Fibroblast of skin of left biceps (primary cell): ENCODE measurements at places on chromosomes 16 and 17.
A peak's percentile ranks its signal among the peaks of the same experiment; 100 is the strongest.

DNA sequence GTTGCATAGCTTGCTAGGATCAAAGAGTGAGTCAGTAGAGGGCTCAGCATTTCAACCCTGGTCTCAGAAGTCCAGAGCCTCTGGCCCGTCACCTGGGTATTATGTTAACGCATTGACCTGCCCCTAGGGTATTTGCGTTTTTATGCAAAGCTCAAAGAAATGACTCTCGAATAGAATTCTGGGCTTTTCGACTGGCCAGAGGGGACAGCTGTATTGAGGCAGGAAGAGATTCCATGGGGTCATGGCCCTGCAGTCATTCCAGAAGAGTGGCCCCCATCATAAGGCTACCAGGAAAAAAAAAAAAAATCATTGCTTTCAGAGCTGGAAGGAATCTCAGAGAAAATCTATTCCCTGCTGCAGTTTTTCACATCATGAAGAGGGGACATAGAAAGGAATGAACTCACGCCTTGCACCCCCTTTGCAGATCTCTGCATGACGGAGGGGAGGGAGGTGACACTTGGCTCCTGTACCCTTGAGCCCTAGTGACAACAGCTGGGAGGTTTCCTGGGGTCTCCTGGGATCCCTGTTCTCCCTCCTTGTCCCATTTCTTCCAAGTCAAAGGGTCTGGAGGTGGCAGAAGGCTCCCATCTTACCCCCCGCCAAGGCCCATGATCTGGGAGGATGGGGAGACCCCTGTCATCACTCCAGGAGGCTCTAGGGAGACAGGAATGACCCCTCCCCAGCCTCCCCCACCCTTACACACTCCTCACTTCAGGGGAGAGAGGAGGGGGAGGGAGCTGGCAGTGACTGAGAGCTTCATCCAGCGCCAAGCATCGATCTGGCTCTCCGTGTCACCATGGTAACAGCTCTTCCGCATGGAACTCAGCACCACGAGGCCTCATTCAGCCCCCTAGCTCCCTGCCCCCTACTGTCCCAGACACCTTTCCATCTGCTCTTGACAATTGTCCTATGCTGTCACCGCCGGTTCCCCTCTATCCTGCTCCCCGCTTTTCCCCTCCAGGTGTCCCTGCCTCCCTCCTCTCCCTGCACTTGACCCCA is 35.8 kb downstream of the GP2 start:
- DNase-seq: no peak

GRCh38 chr17:3828151-3828851 is 17.7 kb downstream of the NCBP3 start:
- DNase-seq: no peak

- no peak for DNase-seq
Observed at GRCh38 chr16:85534536-85535351, 78.4 kb upstream of the GSE1 start.

- DNase-seq: no peak
Observed at GRCh38 chr16:57534337-57534880, 2.0 kb downstream of the CCDC102A start.

- no peak for DNase-seq
Observed at GRCh38 chr16:2771496-2772402, 5.3 kb downstream of the ELOB start.

DNA sequence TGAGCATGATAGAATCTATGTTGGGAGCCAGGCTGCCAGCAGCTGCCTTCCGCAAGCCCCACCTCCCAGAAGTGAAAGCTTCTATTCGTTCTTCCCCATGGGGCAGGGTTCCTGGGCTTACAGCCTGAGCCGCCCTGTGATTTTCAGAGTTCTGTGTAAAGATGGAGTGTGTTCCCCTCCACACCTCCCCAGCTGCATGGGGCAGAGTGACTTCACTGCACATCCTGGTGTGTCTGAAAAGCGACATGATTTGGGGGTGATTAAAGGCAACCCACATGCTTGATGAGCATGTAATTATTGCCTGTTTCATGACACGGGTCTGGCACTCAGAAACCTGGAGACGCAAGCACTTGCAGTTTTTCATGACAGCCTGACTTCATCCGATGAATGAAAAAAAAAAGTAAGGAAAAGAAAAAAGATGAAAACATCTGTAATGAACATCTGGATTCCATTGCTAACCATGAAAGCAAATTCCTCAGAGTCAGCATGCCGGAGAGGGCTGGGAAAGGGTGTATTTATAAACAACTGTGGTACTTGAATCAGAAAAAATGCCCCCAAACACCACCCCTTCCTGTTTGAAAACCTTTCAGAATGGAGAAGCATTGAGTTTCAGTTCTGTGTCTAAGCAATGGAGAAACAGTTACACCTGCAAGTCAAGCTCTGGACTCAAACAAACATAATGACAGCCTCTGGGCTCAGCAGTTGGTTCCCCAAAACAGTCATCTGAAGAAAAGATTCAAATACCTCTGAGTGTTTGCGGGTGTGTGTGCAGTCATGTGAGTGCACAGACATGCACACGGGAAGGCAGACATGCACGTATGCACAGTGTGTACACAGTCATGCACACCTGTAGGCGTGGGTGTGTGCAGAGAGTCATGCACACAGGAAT is 266.0 kb downstream of the ENGASE start:
- no peak for DNase-seq

- DNase-seq: peak; percentile 68
Observed at GRCh38 chr17:13030459-13031300, 12.9 kb upstream of the ELAC2 start.

DNA sequence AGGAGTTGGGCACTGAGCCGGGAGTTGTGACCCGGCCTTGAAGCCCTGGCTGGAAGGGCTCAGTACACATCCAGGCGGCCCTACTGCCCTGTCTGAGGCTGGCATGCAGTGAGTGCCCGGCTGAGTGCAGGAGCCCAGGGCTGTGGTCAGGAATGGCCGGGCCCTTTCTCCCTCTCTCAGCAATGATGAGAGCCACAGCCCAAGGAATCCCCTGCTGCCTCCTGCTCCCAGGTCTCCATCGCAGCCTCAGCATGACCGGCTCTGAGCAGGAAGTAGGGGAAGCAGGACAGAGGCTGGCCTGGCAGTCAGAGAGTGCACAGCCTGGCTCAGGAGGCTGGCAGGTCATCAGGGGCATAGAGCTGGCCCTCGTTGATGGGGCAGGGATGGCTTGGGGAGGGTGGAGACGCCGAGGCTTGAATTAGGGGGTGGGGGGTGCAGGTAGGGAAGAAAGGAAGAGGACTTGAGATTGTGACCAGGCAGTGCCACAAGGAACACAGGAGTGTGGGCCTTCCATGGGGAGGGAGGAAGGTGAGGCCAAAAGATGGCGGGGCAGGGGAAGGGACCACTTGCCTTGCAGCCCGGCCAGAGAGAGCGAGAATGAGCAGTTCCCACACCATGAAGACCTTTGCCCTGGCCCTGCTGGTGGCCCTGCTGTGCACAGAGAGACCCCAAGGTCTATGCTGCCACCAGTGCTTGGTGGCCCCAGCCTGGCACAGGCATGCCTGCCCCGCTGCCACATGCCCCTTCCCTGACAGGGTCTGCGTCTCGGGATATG is 32.1 kb upstream of the KRT17 start:
- DNase-seq: no peak

DNA sequence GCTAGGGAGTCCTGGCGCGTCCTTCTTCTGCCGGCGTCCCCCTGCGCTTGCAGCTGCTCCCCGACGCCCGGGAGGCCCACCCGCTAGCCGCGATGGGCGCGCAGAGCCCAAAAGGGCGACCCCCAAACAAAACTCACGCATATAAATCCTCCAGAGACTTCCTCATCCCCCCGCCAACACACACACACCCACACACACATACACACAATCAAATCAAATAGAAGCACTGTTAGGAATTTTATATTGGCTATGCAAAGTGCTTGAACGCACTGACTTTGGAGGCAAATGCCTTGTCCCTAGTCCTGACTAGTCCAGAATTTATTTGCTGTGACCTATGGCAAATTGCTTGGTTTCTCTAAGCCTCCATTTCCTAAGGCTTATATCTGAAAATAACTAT is 23.8 kb upstream of the CRYM start:
- DNase-seq: no peak

DNA sequence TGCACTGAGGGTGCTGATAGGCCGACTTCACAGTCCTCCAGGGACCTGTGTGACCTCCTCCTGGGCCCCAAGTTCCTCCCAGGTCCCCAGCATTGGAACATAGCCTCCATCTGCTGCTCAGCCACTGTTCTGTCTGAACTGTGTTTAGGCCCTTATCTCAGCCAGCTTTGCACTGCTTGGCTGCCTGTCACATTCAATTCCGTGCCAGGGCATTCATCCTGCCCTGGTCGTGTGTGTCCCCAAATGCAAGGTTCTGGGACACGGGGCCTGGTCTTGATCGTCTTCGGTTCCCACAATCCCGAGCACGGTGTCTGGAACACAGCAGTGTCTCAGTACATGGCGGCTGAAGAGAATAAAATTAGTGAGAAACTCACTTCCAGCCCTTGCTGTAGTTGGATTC is 69.9 kb upstream of the NFAT5 start:
- no peak for DNase-seq

DNA sequence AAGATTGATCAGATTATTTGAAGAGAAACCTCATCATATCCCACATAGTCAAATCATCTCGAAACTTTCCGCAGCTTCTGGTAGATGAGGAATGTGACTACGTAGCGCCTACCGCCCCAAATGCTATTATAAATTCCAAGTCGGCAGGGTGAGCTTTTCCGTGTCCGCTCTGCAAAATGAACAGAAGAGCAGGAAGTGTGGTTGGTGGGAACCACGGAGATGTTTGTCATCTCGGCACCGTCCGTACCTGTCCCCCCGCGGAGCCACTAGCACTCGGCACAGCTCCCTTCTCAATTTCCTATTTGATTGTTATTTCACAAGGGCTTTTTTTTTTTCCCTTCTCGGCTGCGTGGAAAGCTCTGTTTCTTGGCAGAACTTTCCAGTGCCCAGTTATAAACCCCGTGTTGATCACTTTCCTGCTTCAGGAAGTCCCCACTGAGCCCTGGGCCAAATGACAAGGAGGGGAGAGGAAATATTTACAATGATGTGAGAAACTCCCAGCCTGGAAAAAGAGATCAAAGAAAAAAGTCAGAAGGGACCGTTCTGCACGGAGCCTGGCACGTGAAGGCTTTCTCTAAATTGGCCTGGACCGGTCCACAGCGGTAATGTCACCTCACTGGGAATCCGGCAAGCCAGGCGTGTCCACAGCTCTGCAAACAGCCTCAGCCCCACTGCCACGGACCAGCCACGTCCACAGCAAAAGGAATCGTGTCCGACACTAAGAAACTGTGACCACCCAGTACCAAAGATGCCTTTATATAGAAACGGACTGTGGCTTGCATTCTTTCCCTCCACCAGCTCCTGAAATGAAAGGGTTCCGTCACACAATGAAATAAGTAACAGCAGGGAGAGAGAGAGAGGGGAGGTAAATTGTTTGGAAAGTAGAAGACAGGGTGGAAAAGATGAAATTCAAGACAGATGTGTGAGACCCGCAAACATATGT is 65.0 kb downstream of the MRM3 start:
- DNase-seq: peak; percentile 59

DNA sequence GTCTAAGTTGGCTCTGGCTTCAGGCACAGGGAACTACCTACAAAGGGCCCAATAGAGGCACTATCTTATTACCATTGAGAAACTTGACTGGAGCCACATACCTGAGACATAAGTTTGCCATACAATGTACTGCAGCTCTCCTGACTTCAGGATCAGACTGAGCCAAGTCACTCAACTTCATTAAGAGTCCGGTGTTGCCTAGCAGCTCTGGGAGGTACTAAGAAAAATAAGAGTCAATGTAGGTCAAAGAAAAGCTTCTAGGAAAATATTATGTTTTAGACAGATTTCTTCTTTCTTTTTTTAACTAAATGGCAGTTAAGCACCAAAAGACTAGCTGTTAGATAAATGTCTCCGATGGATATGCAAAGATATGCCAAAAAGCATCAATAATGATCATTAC is 5.7 kb downstream of the HEATR6 start:
- no peak for DNase-seq

DNA sequence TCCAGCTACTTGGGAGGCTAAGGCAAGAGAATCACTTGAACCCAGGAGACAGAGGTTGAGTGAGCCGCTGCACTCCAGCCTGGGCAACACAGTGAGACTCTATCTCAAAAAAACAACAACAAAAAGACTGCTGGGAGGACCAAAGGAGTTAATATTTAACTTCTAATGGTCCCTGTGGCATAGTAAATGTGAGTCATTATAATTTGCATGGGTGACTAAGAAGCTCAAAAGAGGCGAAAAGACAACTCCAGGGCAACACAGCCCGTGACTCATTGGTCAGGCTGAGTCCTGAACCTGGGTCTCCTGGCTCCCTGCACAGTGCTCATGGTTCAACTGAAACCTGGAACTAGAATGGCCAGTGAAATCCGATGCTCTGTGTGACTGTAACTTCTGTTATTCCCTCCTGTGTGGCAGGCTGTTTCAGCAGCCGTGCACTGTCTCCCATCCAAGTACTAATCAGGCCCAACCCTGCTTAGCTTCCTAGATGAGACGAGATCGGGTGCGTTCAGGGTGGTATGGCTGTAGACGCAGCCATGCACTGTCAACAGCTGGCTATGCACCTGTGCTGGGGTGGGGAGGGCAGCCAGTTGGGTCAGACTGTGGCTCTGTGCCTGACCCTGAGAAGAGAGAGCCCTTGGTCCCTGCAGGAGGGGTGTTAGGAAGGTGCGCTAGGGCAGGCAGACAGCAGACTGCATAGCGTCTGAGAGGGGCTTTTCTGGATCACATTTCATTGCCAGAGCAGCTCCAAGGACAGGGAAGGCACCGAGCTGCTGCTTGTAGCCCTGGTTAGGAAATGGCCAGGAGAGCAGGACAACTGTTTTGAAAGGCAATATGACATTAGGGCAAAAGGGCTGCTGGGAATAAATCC is 14.5 kb upstream of the GPRC5C start:
- DNase-seq: no peak

DNA sequence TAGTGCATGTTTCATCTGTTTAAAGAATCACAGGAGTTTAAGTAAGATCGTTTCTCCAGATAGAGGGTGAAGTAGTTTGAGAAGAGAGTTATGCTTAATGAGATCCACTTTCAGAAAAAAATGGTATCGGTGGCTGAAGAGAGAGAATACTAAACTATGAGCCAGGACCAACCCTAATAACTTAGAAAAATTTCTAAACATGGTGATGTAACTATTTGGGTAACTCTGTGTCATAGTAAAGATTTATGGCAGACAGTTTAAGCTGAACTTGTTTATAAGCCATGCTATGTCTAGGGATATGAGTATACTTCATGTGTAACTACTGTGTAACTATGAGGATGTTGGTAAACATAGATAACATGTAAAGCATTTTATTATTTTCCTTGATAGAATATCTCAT is 489.5 kb downstream of the KCNJ2 start:
- no peak for DNase-seq

DNA sequence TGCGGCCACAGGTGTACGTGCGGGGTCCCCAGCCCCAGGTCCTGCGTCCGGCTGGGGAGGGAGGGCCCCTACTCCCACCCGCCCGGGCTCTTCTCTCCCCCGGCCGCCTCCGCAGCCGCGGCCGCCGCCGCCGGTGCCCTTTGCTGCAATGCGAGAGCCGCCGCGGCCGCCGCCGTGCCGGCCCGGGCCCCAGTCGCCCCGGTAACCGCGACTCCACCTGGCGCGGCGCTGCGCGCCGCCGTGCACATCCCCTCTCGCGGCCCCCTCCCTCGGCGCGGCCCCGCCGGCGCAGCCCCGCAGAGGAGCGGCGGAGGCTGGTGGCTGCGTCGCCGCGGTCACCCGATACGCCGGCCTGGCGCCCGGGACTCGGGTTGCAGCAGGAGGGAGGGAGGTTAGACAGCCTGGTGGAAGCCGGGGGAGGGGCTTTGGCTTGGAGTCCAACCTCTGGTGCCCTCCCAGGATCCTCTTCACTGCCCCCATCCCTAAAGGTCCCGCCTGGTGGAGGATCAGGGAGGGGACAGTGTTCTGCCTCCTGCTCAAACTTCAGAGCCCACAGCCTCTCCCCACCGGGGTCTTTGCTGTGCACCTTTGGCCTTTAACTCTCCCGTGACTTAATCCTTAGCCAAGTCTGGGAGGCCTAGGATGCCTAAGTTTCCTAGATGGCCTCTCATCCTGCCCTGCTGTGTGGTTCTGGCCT is 32.9 kb downstream of the SRCIN1 start:
- DNase-seq: no peak
